Activated CD4-positive, alpha-beta T cell treated with anti-CD3 and anti-CD28 coated beads for 36 hours (primary cell): ENCODE measurements at places on chromosomes 1 and 21.
A peak's percentile ranks its signal among the peaks of the same experiment; 100 is the strongest.

DNA sequence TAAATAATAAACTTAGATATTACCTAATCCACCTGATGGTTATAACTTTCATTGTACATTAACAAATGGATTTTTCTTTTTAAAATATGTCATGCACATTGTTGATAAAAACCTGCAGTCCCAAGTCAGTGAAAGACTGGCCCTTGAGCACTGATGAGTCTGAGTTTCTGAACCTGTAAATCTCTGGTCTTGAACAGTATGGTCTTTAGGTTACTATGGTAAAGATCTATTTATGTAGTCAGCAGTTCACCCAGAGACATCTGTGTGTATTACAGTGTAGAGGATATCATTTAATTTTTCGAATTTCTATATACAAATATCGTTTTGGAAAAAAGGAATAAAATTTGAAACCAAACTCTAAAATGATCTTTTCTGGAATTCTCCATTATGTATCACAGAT lies 30.4 kb upstream of the SCYL3 start:
- DNase-seq, result no peak

DNA sequence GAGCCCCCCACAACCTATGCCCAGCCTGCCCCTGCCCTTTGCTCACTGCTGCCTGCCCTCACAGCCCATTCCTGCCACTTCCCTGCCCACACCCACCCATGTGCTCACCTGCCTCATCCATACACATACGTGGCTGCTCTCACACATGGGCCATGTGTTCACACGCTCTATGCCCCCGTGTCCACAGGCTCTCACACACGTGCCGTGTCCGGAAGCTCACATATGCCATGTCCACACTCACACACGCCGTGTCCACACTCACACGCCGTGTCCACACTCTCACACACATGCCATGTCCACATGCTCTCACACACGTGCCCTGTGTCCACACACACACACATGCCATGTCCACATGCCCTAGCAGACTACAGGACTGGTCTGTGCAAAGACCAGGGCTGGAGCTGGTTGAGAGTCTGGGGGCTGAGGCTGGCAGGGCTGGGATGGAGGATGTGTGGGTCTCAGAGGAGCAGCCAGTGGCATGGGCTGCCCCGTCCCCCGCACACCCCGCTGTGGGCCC lies 583 bp upstream of the RNF223 start:
- peak; percentile 12 for DNase-seq

- peak; percentile 64 for DNase-seq
These were observed 32.5 kb downstream of the XKR8 start for GRCh38 chr1:27992276-27992675.

- DNase-seq, result no peak
These were observed 52.3 kb downstream of the ITPKB start for GRCh38 chr1:226686440-226687425.

GRCh38 chr1:206935491-206936067 lies 10.7 kb downstream of the PIGR start:
- peak; percentile 79 for DNase-seq

DNA sequence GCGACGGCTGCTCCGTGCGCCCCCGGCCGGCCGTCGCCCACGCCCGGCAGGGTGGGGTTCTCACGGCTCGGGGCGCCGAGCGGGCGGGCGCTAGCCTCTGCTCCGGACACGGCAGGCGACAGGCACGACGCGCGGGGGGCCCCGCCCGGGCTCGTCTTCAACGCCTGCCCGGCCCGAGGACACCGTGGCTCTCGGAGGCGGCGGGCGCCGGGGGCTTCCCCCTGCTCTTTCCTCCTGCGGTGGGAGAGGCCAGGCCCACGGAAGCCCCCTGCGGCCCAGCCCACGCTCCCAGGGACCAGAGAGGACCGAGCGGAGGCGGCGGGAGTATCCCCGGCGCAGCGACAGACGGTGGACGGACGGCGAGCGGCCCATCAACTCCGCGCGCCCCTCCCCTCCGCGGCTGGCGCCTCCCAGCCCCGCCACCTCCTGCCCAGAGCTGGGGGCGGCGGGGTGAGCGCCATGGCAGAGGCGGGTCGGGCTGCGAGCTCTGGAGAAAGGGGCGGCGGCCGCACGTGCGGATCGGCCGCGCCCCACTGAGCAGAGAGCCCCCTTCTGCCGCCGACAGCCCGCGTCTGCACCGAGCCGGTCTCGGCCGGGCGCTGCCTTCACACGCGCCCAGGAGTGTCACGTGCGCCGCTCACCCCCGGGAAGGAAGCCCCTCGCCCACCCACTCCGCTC lies at the start of the genes SHE and TDRD10:
SHE (minus strand) TSS at position 347 of the 678 bp plus-strand sequence. CDS start 386 bp downstream, outside the sequence.
TDRD10 (plus strand) TSS at position 154 of the 678 bp plus-strand sequence. CDS start 4,685 bp downstream, outside the sequence.
- peak; percentile 28 for DNase-seq

GRCh38 chr1:150386592-150386991 lies 22.6 kb downstream of the RPRD2 start:
- DNase-seq, result no peak

- DNase-seq, result no peak
These were observed 63.1 kb upstream of the SH3GLB1 start for GRCh38 chr1:86641318-86641717.

DNA sequence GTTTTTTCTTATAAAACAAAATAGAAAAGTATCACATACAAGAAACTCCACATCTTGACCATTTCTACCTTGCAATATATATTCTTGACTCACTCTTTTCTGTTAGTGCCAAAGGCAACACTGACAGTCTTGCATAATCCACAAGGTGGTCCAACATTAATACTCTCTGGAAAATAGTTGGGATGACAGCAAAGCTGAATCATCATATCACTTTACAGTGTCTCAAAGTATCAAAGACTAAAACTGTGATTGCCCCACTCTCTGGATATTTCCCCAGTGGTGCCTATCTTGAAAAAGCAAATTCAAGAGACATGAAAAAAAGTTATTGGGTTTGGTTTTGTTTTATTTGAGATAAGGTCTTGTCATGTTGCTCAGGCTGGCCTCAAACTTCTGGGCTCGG lies 14.6 kb upstream of the TGFBR3 start:
- DNase-seq, result no peak

DNA sequence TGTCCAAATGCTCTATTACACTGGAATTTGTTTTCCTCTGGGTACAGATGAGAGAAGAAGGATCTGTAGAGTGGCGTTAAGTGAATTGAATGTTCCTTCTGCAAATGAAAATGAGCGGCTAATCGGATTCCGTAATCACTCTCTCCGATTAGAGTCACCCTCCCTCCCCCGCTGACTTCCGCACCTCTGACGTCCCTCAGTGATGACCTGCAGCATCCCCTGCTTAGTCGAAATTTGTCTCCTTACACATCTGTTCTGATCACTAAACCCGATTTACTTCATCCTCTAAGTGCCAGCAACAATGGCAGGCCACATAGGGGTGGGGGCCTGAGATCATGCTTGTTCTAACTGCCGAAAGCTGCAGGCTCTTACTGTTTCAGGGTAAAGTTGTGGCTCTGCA lies 378.7 kb downstream of the SEC16B start:
- DNase-seq, result no peak

- no peak for DNase-seq
These were observed 1.2 kb downstream of the CLSPN start for GRCh38 chr1:35768350-35769187.

- DNase-seq, result peak; percentile 70
These were observed 20.8 kb upstream of the GBP1 start for GRCh38 chr1:89085781-89086180.

- peak; percentile 45 for DNase-seq
These were observed 18.2 kb upstream of the FCGR2A start for GRCh38 chr1:161486806-161487741.

DNA sequence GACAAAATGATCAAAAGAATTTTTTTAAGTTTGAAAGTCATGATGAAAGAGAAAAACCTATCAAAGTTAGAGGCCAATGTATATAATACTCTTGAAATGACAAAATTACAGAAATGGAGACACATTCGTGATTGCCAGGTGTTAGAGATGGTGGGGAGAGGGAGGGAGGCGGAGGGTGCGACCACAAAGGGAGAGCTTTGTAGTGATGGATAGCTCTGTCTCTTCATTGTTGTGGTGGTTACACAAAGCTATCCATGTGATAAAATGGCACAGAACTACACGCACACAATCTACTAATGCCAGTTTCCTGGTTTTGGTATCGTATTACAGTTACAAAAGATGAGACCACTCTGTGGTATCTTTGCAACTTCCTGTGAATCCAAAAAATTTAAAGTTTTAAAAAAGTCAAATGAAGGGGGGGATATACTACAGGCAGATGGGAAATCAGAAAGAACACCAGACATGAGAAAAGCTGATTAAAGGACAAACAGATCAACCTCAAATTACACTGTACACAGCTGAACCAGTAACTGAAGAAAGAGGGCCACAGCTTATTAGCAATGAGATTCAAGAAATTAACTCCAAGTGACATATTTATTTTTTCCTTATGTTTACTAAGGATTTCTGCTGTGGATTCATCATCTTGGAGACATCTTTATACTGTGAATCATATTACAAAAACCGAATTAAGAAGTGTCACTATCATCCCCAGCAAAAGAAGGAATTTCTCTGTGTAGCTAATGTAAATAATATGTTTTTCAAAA lies 199.1 kb downstream of the SLC45A1 start:
- peak; percentile 64 for DNase-seq

DNA sequence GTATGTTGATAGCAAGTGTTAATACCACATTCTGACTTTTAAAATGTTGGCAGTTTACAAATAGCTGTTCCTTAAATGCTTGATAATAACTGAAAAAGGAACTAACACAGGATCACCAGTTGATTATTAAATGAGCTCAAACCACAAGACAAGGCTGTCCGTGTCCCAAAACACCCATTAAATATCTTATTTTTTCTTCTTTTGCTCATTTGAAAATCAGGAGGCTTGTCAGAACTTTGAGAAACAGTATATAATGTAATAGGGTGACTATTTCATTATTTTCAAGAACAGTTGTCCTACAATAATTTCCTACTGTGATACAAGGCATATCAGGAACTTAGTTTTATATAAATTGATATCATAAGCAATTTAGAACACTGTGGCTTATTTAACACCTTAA lies 2.7 kb downstream of the CDKN2C start:
- no peak for DNase-seq

DNA sequence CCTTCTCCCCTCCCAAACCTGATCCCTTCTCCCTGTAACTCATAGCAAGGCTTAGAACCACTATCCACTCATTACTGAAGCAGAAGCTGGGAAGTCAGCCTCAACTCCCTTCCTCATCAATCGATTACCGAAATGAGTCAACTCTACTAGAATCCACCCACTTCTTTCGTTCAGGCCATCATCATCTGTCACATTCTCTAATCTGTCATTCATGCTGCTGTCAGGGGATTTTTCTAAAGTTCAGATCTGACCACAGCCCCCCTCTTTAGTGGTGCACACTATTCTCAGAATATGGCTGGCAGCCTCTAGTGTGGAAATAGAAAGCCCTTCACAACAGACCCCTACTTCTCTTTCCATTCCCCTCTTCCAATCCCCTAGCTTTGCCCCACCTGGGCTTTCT lies 5.1 kb downstream of the NT5C1A start:
- peak; percentile 64 for DNase-seq

DNA sequence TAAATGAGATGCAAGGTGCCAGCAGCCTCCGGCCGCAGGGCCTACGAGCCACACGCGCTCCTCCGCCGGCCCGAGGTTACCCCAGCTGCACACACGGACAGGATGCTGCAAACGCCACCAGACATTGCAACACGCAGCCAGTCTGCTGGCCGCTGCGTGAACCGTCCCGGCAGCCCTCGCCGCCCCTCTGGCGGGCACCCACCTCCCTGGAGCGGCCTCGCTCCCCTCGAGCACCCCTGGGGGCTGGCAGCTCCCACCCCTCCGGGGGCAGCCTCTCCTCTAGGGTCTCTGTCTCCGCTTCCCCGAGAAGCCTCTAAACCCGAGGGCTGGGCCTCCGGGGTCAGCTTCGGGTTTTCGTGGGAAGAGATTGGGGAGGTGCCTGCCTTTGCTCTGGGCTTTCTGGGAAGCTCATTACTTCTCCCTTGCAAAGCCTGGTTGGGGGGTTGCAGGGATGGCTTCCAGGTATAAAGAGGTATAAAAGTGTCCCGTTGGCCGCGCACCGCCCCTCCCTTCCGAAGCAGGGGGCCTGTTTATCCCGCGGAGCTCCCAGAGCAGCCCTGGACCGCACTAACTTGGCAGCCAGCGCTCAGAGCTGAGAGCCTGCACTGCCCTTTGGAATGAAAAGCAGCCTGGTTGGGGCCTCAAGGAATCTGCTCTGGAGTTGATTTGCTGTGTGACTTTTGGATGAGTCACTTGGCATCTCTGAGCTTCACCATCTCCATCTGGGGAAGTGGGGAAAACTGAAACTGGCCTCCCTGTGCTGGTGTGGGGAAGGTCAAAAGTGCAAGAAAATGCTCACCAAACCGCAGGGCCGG lies 21.8 kb downstream of the DHRS3 start:
- DNase-seq, result peak; percentile 40

DNA sequence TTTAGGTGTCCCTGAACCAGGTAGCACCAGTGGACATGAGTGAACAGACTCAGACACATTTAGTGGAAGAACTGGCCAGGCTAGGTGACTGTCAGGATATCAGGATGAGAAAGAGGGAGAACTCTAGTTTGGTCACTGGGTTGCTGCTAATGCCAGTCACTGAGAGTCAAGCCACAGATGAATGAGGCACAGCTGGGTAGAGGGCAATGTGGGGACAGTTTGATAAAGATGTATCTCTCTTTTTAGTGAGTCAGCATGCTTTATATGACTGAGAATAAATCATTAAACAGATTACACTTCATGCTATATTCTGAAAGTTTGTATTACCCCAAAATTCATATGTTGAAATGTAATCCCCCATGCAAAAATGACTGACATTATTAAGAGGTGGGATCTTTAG lies 87.1 kb downstream of the SELENOF start:
- DNase-seq, result no peak

GRCh38 chr21:37342046-37342632 lies 24.4 kb upstream of the DYRK1A start:
- DNase-seq, result no peak

- no peak for DNase-seq
These were observed 633.8 kb downstream of the PTPRC start for GRCh38 chr1:199272628-199273086.

DNA sequence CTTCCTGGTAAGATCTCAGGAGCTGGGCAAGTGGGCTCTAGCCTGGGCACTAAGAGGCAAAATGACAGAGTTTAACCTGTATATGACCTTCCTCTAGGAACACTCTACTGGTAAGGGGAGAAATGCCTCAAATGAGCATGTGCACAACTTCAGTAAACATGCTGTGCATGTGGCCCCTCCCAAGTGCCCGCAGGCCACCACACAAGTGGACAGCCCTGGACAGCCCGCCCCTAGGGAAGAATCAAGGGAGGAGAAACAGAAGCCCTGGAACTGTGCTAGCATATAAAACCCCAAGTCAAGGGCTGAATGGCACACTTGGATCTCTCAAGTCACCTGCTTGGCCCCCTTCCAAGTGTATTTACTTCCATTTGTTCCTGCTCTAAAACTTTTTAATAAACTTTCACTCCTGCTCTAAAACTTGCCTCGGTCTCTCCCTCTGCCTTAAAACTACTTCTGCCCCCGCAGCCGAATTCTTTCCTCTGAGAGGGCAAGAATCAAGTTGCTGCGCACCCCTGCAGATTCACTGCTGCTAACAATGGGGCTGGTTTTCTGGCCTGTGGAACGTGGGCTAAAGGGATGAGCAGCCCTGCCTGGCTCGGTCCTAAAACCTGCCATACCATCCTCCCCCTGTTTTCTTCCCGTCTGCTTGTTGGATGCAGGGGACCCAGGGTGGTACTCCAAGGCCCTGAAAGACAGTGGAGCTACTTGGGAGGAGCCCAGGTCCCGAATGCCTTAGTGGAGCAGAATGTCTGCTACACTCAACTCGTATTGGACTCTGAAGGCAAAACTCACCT lies 93.5 kb downstream of the IER5 start:
- no peak for DNase-seq

- no peak for DNase-seq
These were observed 25.5 kb downstream of the CAPN9 start for GRCh38 chr1:230772457-230773395.

- peak; percentile 44 for DNase-seq
These were observed 1.5 kb downstream of the ATP8B2 start for GRCh38 chr1:154326546-154327465.

- no peak for DNase-seq
These were observed 53.8 kb upstream of the TINAGL1 start for GRCh38 chr1:31522556-31522845.
